ENCODE measurements at places on chromosomes 1 and 21.
A peak's percentile ranks its signal among the peaks of the same experiment; 100 is the strongest.

- H3K27ac ChIP-seq, result no peak overlapping the region
- H3K4me1 ChIP-seq, result no peaks in the 10 kb centered on the region
- H3K4me3 ChIP-seq, result no peak overlapping the region
- peaks cover 46% of the 10 kb centered on the region for H3K27me3 ChIP-seq
- DNase-seq, result no peak
Observed at GRCh38 chr1:112769611-112770010, 54.5 kb upstream of the PPM1J start.

DNA sequence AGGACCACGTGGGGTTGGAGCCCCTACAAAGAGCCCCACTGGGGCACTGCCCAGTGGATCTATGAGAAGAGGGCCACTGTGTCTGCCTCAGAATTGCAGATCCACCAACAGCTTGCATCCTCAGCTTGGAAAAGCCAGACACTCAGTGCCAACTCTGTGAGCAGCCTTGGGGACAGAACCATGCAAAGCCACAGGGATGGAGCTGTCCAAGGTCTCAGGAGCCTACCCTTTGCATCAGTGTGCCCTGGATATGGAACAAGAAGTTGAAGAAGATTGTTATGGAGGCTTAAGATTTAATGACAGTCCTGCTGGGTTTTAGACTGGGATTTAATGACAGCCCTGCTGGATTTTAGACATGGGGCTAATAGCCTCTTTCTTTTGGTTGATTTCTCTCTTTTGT is 1670.9 kb downstream of the PLA2G4A start:
- H3K27ac ChIP-seq, result no peak overlapping the region
- DNase-seq, result no peak
- no peaks in the 10 kb centered on the region for H3K4me1 ChIP-seq
- no peak overlapping the region for H3K4me3 ChIP-seq
- H3K36me3 ChIP-seq, result no peaks in the 10 kb centered on the region
- H3K27me3 ChIP-seq, result no peaks in the 10 kb centered on the region

DNA sequence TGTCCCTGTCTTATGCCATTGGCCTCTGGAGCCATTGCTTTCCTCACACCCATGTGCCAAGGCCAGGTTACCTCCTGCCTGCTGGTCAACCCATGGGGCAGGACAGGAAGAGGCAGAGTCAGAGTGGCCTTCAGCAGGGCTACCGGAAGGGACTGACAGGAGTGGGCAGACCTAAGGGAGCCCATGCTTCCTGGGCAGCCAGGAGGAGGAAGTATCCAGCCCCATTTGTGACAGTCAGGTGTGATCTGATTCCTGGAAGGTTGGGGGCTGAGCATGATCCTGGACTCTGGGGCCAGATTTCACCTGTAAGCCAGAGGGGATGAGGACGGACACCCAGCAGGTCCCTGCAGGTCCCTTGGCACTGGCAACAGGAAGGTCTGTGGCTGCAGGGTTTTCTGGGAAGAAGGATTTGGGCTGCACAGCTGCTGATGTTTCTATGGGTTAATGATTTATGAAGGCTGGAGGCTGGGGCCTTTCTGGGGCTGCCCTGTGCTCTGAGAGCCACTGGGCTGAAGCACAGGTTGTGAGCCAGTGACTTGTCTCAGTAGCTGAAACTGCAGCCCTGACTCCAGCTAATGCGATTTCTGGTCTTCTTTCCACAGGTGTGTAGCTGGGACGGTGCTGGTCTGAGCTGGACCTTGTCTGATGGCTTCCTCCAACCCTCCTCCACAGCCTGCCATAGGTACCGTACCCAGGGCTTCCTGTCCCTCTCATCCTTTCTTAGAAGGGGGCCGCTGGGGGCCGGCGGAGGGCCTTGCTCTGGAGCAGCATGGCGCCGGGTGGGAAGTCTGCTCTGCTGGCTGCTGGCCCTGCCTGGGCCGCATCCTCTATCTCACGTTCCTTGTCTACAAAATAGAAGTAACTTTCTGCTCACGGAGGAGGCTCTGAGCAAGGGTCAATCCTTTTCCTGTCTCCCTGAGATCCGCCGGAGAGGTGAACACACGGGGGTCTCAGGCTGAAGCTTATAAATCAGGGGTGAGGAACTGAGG is 40.7 kb downstream of the ARHGEF10L start:
- H3K36me3 ChIP-seq, result no peaks in the 10 kb centered on the region
- no peak overlapping the region for H3K27ac ChIP-seq
- no peak overlapping the region for H3K4me3 ChIP-seq
- H3K27me3 ChIP-seq, result peaks cover 65% of the 10 kb centered on the region
- no peak for DNase-seq
- H3K4me1 ChIP-seq, result peaks cover 5% of the 10 kb centered on the region

DNA sequence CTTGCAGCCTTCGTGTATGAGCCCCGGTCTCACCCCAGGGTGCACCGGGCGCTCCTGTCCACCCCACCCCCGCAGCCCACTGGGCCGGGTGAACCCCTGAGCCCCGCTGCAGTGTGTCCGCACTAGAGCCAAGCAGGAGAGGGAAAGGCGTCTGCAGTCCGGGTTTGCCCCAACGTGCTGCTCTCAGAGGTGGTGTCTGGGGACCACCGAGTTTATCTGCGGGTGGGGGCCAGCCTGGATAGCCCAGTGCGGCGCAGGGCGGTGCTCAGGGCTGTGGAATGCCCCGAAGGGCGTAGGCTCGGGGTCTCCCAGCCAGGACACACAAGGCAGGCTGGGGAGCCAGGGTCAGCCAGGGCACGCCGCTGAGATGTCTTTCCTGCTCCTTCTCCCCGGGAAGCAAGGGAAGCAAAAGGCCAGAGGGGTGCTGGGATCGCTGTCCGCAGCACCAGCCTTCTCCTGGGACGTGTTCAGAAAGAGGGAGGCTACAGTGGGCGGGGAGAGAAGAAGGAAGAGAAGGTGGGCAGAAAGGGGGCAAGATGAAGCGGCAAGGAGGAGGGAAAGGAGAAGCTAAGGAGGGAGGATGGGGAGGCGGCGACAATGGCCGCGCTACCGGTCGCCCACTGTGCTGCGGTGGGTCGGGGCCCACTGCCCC is 56.6 kb downstream of the MAB21L3 start:
- H3K36me3 ChIP-seq, result no peaks in the 10 kb centered on the region
- H3K4me1 ChIP-seq, result peaks cover 6% of the 10 kb centered on the region
- peak overlapping the region; percentile 70 for H3K4me3 ChIP-seq
- H3K27ac ChIP-seq, result peak overlapping the region; percentile 72
- H3K27me3 ChIP-seq, result no peaks in the 10 kb centered on the region
- no peak for DNase-seq

DNA sequence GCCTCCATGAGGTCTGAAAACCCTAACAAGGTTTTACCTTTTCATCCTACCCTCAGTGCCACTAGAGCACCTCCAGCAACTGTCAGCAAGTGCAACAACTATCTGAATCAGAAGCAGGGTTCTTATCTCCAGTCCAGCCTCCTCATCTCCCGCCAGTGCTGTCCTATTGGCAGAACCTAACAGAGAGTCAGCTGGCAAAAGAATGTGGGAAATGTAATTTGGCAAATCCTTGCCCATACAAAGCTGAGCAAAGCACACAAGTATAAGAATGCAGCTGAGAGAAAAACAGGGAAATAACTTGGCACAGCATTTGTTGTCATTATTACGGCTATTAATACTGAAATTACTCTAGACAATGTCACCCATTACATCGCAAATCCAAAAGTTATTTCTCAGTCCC is 124.2 kb downstream of the ATP6V1G3 start:
- no peaks in the 10 kb centered on the region for H3K4me1 ChIP-seq
- H3K27me3 ChIP-seq, result no peaks in the 10 kb centered on the region
- no peak overlapping the region for H3K27ac ChIP-seq

DNA sequence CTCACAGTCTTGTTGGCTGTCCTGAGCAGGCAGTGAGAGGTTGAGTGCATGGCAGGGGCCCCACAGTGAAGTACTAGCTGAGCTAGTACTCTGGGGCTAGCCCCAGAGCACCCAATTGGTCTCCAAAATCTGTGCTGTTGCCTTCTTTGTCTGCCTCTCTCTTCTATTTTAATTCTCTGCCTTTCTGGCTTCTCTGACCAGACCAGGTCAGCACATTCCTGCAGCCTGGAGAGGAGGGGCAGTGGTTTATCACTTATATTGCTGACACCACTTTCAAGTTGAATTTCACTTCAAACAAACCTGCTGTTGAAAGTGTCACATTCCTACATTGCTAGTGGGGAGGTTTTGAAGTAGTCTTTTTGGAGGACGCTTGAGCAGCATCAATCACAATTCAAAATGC is 628.7 kb downstream of the PTPRU start:
- H3K27ac ChIP-seq, result no peak overlapping the region
- H3K4me1 ChIP-seq, result no peaks in the 10 kb centered on the region
- no peak overlapping the region for H3K4me3 ChIP-seq
- no peak for DNase-seq

GRCh38 chr1:184608581-184608980 is 146.1 kb downstream of the EDEM3 start:
- no peak for DNase-seq
- H3K27ac ChIP-seq, result no peak overlapping the region
- H3K36me3 ChIP-seq, result no peaks in the 10 kb centered on the region
- no peaks in the 10 kb centered on the region for H3K27me3 ChIP-seq
- 0 out of 2 replicates have a peak, but pooled peaks cover 7% of the 10 kb centered on the region for H3K4me1 ChIP-seq

GRCh38 chr1:183954496-183954895 is 83.0 kb downstream of the COLGALT2 start:
- no peak overlapping the region for H3K4me3 ChIP-seq
- H3K27me3 ChIP-seq, result no peaks in the 10 kb centered on the region
- no peak overlapping the region for H3K27ac ChIP-seq
- peaks cover 42% of the 10 kb centered on the region for H3K4me1 ChIP-seq

DNA sequence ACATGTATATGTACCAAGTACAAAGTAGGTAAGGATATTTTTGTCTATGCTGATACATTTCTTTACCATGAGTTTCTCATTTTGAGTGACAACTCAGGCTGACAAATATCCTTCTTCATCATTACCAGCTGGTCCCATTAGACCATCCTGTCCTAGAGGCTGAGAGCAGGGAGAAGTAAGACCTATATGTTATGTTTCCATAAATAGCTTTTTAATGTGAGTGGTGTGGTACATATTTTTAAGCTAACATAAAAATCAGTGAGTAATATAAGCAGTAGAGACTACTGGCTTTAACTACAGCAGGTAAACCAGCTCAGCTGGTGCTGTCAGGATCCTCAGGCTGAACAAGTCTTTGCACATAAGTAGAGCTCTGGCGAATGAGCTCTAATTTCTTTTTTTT is 62.4 kb downstream of the CLEC20A start:
- H3K36me3 ChIP-seq, result no peaks in the 10 kb centered on the region
- no peaks in the 10 kb centered on the region for H3K27me3 ChIP-seq
- H3K27ac ChIP-seq, result no peak overlapping the region
- DNase-seq, result no peak
- H3K4me1 ChIP-seq, result no peaks in the 10 kb centered on the region

DNA sequence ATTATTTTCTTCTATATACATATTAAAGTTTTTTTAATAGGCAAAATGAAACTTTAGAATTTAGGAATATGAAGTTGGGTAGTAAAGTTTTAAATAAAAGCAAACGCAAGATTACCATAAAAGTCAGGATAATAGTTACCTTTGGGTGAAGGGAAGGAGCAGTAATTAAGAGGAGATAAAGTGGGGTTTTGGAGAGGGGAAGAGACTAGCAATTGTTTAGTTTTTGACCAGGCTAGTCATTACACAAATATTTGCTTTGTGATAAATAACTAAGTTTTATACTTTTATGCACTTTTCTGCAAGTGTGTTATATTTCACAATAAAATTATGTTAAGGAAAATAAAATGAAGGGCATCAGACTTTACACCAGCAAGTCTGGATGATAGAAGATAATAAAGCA is 27.7 kb upstream of the GUCA2B start:
- H3K4me1 ChIP-seq, result no peaks in the 10 kb centered on the region
- H3K27ac ChIP-seq, result no peak overlapping the region
- no peak overlapping the region for H3K4me3 ChIP-seq

GRCh38 chr1:178311164-178311563 is 185.6 kb downstream of the CLEC20A start:
- H3K27ac ChIP-seq, result no peak overlapping the region
- peaks cover 9% of the 10 kb centered on the region for H3K4me1 ChIP-seq
- DNase-seq, result no peak

DNA sequence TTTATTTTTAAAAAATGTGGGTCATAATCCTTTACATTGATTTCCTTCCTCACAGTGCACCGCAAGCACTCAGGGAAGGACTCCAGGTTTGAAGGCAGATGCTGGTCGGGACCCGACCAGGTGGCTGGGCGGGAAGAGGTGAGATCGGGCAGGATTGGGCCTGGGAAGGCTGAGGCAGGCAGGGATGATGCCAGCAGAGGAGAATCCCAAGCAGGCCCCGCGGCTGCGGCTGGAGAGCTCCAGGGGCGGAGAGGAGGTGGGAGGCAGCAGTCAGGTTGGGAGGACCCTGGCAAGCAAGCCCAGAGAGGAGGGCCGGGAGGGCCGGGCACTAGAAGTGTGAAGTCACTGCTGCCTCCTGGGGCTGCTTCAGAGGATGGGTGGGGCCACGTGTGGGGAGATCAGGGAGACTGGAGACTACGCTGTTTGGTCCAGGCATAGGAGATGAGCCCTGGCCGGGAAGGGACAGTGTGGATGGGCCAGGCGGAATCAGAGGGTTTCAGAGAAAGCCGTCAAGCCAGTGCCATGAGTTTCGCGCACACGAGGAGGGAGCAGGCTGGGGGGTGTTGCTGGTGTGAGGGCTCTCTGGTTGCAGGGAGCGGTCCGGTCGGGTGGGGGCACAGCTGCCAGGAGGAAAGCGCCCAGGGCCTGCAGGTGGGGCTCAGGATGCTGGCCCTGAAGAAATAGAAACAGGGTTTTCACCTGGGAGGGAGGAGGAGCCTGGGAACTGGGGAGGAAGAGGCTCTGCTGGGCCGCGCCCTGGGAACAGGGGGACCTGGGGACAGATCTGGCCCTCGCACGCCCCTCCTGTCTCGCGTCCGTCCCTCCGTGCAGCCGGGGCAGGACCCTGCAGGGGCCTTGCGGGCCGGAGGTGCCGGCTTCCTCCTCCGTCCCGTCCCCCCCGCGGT is 888 bp upstream of the COL18A1 start:
- H3K27ac ChIP-seq, result no peak overlapping the region
- H3K36me3 ChIP-seq, result no peaks in the 10 kb centered on the region
- H3K27me3 ChIP-seq, result peaks cover 90% of the 10 kb centered on the region
- no peak for DNase-seq
- H3K4me1 ChIP-seq, result no peaks in the 10 kb centered on the region

- H3K27ac ChIP-seq, result no peak overlapping the region
- no peak overlapping the region for H3K4me3 ChIP-seq
- no peaks in the 10 kb centered on the region for H3K36me3 ChIP-seq
- H3K4me1 ChIP-seq, result no peaks in the 10 kb centered on the region
- H3K27me3 ChIP-seq, result no peaks in the 10 kb centered on the region
Observed at GRCh38 chr1:59601811-59602210, 212.9 kb upstream of the HOOK1 start.

- H3K4me1 ChIP-seq, result no peaks in the 10 kb centered on the region
- no peaks in the 10 kb centered on the region for H3K27me3 ChIP-seq
- no peaks in the 10 kb centered on the region for H3K36me3 ChIP-seq
- no peak for DNase-seq
- H3K27ac ChIP-seq, result no peak overlapping the region
Observed at GRCh38 chr1:75901371-75901770, 30.8 kb downstream of the ASB17 start.

Measured in MM.1S (cell line).